ENCODE measurements at places on chromosomes 4 and X. TPM values are rescaled to one million over a fixed set of nuclear protein-coding genes. Genes with fewer than 3 reads are reported as not detected.

The NUDT10 gene
- total RNA-seq: 2.7 TPM

The NXF2B gene
- not detected for total RNA-seq

The AKAP14 gene
- 0.41 TPM for total RNA-seq

The ZCCHC4 gene
- total RNA-seq: 35.8 TPM

The UPF3B gene
- 1.8 TPM for total RNA-seq

The CT45A5 gene
- not detected for total RNA-seq

The PDHA1 gene
- total RNA-seq: 116 TPM

The GAGE12G gene
- not detected for total RNA-seq

The TMEM175 gene
- 16.7 TPM for total RNA-seq

The CCDC149 gene
- total RNA-seq: 20.6 TPM

The NCAPG gene
- 15.6 TPM for total RNA-seq

The CRMP1 gene
- total RNA-seq: 7.3 TPM

The NSG1 gene
- total RNA-seq: 2.4 TPM

The PNMA6F gene
- not detected for total RNA-seq

The NIPAL1 gene
- 6.9 TPM for total RNA-seq
